ENCODE measurements at places on chromosomes 12 and 14.

GRCh38 chr14:60639674-60640073 is 9.6 kb downstream of the SIX1 start:
- no peak for DNase-seq

DNA sequence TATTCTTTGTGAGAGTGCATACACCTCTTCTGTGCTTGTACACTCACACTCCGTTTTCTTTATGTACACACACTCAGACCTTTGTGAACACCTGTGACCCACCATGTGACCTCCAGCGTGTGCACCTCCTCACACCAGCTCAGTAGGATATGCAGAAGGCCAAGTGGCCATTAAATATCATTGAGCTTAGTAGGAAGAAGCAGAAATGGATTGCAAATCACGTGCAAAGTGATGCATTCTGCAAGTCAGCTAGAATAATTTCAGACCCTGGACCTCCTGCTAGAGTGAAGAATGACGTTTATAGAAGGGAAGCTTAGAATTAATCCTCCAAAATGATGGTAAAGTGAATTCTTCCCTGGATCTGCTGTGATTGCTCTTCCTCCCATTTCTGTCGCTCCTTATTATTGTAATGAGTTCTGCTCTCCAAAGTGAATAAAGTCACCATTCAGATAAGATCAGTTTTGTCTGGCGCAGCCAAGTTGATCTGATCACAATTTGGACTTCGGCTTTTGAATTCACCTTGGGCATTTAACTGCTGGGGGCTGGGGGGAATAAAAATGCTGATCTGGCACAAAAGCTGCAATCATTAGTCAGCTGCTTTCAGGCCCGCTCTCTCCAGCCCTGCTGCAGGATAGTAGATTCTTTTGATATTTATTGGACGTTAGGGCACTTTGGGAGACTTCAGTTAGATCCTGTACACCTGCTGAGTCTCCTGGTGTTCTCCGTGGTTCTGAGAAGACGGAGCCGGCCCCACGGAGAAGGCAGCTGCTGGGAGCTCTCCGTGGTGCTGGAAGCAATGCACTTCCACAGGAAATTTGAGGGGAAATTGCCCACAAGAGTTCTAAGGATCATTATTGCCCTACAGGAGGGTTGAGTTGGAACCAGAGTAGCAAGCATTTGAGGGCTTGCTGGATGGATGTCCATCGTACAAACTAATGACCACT is 12.4 kb upstream of the NRXN3 start:
- DNase-seq: no peak

GRCh38 chr12:90013409-90013808 is 304.8 kb upstream of the ATP2B1 start:
- no peak for DNase-seq

DNA sequence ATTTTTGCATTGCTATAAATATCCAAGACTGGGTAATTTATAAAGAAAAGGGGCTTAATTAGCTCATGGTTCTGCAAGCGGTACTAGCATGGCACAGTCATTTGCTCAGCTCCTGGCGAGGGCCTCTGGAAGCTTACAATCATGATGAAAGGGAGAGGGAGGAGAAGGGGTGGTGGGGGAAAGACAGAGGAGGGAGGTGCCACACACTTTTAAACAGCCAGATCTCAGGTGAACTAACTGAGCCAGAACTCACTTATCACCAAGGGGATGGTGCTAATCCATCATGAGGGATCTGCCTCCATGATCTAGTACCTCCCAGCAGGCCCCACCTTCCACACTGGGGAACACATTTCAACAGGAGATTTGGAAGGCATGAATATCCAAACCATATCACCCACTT is 476.3 kb downstream of the PCNX1 start:
- DNase-seq: no peak

DNA sequence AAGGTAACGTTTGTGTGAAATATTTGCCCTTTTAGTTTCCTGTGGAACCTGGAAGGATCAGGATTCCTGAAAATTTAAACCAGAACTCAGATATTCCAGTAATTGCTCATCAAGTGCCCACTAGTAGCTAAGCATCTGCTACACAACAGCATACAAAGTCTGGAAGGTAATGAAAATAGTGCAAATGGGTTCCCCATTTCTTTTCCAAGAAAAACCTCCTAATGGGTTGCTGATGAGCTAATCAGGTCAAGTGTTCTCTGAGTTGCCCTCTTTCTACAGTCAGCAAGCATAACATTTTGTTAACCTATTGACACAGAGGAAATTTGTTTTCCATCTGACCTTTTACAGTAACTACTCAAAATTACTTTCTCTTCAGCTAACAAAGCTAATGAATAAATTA is 83.6 kb upstream of the PMCH start:
- DNase-seq: no peak

GRCh38 chr14:81285245-81285644 is 64.5 kb upstream of the GTF2A1 start:
- DNase-seq: no peak

DNA sequence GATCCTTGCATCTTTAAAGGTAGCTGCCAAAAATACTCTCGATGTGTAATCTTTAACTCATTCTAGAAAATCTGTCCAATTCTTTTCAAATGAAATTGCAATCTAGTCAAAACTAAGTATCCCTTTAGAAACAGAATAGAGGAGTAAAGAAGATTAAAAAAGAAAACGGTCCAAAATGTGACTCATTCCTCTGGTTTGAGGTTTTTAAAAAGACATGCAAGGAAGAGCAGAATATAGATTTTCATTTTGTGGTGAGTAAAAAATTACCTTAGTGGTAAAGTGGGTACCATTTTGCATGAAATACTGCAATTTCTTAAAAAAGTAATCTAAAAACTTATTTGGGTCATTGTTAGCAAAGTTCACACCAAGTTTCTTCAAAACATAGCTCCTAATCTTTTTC is 108.4 kb downstream of the BRMS1L start:
- no peak for DNase-seq

DNA sequence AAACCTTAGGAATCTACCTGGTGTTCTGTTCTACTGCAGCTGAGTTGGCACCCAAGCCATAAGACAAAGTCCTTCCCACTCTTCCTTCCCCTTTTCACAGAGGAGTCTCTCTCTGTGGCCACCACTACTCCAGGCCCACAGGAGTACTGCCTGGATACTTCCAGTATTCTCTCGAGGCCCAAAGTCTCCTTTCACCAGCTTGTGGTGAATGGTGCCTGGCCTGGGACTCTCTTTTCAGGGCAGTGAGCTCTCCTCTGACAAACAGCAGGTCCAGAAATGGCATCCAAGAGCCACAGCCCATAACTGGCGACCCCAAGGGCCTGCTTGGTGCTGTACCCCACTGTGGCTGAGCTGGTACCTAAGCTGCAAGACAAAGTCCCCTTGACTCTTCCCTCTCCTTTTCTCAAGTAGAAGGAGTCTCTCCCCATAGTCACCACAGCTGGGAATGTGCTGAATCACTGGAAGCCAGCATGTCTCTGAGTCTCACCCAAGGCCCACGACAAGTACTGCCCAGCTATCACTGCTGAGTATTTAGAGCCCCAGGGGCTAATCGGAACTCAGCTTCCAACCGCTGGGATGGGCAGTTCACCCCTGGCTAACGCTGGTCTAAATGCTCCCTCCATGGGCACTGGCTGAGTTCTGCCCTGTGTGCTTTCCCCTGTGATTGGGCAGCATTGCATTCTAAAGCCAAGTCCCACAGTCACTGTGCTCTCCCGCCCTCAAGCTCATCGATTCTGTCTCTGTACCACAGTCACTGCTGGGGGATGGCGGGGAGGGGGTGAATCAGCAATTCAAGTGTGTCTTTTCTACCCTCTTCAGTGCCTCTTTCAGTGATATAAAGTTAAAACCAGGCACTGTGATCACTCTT is 6.1 kb downstream of the A2ML1 start:
- no peak for DNase-seq

- DNase-seq: no peak
These were observed 1039.9 kb upstream of the FLRT2 start for GRCh38 chr14:84490081-84490480.

GRCh38 chr12:131675126-131676080 is 35.5 kb upstream of the SFSWAP start:
- DNase-seq: no peak

DNA sequence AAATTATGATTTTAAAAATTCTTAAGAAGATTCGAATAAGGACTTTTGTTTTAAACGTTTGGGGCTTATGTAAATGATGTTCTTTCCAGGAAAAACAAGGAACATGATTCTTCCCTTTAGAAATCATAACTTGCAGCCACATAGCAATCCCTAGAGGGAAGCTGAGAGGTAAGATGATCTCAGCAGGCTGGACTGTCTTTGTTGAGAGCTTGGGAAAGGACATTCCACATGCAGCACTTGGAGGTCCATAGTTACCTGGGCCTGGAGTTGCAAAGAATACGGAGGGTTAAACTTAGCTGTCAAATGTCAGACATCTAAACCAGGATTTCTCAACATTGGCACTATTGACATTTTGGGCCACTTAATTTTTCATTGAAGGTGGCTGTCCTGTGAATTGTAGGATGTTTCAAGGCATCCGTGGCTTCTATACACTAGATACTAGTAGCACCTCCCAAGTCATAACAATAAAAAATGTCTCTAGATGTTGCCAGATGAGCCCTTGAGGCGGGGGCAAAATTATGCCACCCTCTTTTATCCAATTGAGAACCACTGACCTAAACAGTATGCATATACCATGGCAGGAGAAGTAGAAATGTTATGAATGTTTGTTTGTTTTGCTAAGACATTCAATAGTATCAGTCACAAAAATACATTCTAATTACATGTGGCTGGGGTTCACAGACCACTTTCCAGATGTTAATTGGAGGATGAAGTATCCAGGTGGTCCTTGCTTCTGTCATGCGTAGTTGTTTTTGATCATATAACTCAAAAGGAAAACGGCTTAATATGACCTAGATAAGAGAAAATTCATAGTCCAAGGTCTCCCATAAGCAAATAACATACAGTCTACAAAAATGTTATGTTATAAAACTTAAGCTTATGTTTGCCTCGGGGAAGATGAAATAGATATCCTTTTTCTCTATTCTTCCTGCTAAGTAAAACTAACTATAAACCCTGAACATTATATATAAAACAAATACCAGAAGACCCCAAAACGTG is 30.5 kb downstream of the TTC6 start:
- no peak for DNase-seq

DNA sequence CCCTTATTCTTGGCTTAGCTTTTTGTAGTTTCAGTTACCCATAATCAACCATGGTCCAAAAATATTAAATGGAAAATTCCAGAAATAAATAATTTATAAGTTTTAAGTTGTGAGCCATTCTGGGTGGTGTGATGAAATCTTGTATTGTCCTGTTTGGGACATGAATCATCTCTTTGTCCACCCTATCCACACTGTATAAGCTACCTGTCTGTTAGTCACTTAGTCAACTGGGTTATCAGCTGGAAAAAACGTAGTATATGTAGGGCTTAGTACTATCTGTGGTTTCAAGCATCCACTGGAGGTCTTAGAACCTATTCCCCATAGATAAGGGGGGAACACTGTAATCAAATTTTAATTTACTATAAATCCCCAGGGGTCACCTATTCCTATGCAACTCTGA is 52.7 kb downstream of the NKX2-1 start:
- DNase-seq: no peak

DNA sequence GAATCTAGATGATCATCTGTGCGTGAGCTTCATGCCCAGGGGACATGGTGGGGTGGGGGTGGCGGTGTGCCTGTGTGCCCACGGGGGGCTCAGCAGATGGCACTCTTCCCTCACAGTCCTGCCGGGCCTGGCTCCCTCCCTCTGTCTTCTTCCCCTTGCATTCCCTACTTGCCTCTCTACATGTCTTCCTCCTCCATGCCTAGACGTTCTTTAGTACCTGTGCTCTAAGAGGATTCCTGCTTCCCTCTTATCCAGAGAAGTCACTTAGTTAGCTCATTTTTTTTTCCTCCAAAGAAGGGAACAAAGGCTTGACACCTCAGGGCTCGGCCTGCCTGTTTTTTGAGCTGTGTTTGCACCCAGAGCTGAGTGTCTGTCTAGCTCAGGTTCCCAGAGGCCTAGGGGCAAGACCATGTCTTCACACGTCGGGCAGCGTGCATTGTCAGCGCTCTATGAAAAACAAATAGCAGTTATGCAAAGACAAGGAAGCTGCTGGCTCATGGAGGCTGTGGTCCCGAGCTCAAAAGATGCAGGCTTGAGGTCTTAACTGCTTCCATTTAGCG is 48.8 kb downstream of the NINJ2 start:
- no peak for DNase-seq

GRCh38 chr14:80152166-80152565 is 59.1 kb downstream of the DIO2 start:
- DNase-seq: no peak
